ENCODE measurements at places on chromosomes 11 and 22.

GRCh38 chr11:6248248-6248647 lies 9.4 kb downstream of the CNGA4 start:
- DNase-seq: peak; percentile 58

DNA sequence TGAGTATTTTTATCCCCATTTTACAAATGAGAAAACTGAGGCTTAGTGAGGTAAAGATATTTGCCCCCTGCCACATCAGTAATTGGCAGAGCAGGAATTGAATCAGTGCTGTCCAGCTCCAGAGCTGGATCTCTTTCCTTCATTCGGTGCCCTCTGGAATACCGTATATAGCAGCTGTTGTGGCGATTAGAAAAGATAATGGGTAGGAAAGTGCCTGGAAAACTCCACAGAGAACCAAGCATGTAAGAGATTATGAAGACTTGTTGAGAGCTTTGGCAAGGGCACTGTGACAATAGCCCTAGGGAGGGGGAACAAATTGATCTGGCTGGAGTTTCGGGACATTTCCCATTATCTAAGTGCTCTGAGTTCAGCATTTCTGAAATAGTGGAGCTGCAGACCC lies 82.5 kb upstream of the TEAD1 start:
- no peak for DNase-seq

DNA sequence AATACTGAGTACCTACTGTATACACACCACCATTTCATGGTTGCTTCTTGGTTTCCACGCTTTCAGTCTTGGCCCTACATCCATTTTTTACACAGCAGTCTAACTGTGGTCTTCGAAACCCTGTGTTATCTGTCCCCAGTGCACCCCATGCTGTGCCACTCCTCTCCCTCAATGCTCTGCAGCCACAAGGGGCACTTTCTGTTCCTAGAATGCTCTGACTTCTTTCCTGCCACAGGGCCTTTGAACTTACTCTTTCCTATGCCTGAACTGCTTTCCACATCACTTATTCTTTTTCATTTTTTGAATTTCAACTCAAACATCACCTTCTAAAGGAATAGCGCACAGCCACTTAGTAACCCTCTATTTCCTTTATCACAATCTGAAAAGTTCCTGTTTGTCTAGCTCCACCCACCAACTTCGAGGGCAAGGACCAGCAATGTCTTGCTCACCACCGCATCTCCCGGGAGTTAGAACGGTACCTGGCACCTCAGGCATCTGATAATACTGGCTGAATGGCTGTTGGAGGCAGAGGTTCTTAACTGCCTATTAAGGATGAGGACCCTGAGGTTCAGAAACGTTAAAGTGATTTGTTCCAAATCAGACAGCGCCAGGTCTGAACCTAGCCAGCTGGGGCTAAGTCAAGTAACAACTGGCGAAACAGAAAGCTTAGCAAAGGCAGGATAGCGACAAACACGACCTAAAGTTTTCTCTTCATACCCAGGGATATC lies 568 bp downstream of the ALG8 start:
- DNase-seq: peak; percentile 67

DNA sequence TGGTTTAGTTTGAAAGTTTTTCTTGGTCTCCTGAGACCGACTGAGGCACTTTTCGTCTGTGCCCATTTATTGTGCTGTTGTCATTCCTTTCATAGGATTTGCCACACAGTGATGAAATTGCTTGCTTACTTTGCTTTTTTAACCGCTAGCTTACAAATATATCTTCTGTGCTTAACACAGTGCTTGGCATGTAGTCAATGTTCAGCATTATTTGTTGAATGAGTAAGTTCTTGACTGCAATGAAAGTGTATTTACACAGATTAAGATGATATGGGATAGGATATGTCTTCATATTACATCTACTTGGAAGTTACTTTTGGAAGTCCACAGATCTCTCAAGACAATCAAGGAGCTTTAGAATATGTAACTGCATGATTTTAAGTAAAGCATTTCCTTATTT lies 91.2 kb downstream of the GRIA4 start:
- DNase-seq: no peak

Data from GM23248 (cell line).